Endodermal cell (in vitro differentiated cells): ENCODE measurements at places on chromosomes 4 and X. TPM values are rescaled to one million over a fixed set of nuclear protein-coding genes. Genes with fewer than 3 reads are reported as not detected.
A peak's percentile ranks its signal among the peaks of the same experiment; 100 is the strongest.

DNA sequence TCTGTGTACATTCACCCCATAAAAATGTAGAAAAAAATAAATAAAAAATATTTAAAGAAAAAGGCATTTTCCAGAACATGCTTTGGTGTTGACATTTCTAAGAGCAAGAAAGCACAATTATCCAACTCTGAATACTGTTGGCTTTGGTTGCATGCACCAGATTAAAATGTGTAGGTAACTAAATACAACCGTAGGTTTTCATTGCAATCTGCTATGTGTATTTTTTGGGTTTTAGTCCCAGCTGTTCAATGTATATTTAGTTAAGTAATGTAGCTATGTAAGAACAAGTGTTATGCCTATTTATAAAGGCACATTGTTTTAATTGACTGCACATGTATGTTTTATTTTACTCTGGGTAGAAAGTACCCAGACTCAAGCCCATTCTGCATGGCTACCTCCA is 108.1 kb upstream of the PAQR3 start:
- no peak for DNase-seq

DNA sequence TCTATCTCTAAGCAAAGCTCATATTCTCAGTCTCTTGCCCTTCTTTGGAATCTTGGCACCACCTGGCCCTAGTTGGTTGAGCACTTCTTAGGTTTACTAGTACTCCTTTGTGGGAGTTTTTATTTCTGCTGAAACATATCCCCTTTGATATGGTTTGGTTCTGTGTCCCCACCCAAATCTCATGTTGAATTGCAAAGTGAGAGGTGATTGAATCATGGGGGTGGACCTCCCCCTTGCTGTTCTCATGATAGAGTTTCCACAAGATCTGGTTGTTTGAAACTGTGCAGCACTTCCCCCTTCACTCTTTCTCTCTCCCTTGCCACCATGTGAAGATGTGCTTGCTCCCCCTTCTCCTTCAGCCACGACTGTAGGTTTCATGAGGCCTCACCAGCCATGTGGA is 22.2 kb upstream of the SYNPO2 start:
- DNase-seq = no peak

- no peak for DNase-seq
These were observed 70.2 kb downstream of the GC start for GRCh38 chr4:71713611-71714203.

LIAS gene
- total RNA-seq = 16.2 and 17.6 TPM in 2 replicates

DNA sequence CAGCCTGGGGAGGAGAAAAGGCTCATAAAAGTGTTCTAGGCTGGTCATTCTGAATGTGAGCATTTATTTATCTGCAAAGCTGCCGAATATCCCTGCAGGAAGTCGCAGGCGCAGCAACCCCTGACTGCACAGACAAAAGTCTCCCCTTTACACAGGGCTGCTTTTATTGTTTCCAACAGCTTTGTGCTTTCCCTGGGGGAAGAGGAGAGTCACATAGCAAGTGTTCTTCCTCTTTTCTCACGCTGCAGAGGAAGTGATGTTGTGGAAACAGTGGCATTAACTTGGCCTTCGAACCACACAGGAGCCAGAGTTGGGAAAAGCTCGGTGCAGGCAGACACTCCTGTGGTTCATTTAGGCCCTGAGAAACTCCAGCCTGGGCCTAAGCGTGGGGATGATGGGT is 81.5 kb upstream of the BCOR start:
- DNase-seq = no peak

GRCh38 chr4:82957045-82957444 is 53.6 kb downstream of the LIN54 start:
- DNase-seq = no peak

DNA sequence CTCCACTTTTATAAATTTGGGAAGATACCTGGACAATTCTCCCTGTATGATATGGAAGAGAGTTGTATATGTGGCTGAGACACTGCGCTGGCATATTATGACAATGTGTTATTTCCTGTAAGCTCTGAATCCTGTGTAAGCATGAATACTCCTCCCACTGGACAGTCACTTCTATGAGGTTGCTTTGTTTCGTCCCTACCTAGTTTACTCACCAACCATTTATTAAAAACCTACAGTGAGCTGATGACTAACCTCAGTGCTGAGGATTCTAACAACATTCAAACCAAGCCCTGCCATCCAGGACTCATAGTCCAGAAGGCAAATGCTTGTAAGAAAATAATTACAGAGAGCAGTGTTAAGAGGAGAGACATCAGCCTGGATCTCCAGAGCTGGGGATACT is 1632.9 kb upstream of the TENM3 start:
- DNase-seq = no peak

ZFP92 gene
- 0.31 and 0.43 TPM in 2 replicates for total RNA-seq

- no peak for DNase-seq
These were observed 62.0 kb downstream of the CASP3 start for GRCh38 chr4:184587221-184587620.

C1QTNF7 gene
- not detected in 2 replicates for total RNA-seq

- DNase-seq = no peak
These were observed 915 bp upstream of the RAB33B start for GRCh38 chr4:139453041-139453370.

DNA sequence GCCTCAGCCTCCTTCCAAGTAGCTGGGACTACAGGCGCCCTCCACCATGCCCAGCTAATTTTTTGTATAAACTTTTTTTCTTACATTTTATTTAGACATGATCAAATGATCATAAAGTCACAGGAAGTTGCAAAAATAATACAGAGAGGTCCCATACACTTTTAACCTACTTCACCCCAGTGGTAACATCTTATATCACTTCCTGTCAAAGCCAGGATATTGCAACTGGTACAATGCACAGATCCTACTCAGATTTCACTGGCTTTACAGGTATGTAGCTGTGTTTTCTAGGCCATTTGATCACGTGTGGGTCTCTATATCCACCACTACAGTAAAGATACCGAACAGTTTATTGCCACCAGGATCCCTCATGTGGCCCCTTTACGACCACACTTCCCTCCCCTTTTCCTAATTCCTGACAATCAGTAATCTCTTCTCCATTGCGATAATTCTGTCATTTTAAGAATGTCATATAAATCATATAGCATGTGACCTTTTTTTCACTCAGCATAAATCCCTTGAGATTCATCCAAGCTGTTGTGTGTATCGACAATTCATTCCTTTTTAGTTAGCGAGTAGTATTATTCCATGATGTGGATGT is 18.0 kb downstream of the RPS6KA3 start:
- DNase-seq = no peak

- DNase-seq = peak; percentile 47
These were observed 161.2 kb upstream of the AMOT start for GRCh38 chrX:113001836-113002235.
